ENCODE measurements at places on chromosomes 13 and 19.

DNA sequence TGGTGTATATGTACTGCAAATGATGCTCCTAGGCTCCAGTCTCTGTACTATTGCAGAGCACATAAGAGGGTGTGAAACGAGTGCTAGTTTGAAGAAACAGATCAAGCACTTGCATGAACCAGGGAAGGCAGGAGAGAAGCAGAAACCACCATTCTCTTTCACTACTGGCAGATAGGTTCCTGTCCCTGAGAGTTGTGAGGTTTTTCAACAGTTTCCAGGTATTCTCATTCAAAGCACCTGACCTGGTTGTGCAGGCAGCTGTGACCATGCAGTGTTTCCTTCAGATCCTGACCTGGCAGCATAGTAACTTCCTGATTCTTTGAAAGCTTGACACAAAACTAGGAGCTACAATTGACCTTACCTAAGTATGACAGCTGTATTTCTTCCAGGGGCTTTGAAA lies 164.9 kb downstream of the UFM1 start:
- DNase-seq, result no peak

DNA sequence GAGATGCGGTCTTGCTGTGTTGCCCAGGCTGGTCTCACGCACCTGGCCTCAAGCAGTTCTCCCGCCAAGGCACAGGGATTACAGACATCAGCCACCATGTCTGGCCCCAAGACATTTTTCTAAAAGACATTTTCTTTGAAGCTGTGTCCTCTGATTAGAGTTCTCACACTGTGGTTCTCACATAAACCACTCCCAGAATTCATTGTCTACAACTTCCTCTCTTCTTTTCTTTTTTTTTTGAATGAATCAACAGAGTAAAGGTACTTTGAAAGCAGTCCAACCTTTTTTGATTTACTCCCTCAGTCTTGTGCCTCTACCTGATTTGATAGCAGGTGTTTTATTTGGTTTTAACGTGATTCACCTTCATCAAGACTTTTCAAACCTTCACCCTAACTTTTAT lies 14.3 kb upstream of the SHD start:
- DNase-seq, result no peak

- DNase-seq, result no peak
Measured at GRCh38 chr13:108005231-108005630, 210.1 kb downstream of the LIG4 start.

GRCh38 chr19:4302243-4302640 lies at the start of gene TMIGD2:
Gene TMIGD2 (minus strand): TSS chr19:4302389. CDS start chr19:4302385, 4 bp downstream.
- no peak for DNase-seq

DNA sequence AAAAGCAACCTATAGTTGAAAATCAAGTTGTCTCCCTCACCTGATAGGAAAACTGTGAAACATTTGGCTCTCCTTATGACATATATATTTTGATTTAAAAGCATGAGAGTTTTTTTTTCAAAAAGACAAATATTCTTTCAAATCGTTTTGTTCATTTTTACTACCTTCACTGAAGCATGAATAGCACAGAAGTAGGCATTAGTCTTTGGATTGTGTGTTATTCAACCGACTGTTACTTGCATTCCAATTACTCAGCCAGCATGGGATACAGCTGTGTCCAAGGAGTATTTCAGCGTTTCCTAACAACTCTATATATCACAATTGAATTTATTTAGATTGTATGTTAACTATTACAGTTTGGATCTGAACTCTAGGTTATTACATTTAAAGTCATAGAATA lies 135.2 kb downstream of the PCDH9 start:
- DNase-seq, result no peak

Data from T1000 (cell line).